HuH-7 (cell line): ENCODE measurements at places on chromosomes 3 and 15.

GRCh38 chr3:30502742-30503073 is 103.7 kb upstream of the TGFBR2 start:
- DNase-seq, result no peak

DNA sequence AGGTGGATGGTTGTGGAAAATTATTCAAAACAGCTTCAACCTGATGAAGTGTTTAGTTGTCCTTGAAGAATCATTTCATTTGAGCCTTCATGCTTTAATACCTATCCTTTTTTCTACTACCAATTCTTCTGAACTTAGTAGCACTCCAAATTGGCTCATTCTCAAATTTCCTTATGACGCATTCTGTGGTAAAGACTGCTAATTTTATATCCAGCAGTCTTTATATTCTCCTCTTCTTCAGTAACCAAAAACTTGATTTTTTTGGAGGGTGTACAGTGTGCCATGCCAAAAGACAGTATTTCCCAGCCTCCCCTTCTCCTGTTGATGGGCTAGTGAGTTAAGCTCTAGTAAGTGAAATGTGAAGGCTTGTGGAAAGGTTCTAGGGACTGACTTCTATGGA is 25.2 kb downstream of the CGNL1 start:
- no peak for DNase-seq

- DNase-seq, result no peak
Observed at GRCh38 chr3:133943031-133943535, 47.4 kb upstream of the RAB6B start.

DNA sequence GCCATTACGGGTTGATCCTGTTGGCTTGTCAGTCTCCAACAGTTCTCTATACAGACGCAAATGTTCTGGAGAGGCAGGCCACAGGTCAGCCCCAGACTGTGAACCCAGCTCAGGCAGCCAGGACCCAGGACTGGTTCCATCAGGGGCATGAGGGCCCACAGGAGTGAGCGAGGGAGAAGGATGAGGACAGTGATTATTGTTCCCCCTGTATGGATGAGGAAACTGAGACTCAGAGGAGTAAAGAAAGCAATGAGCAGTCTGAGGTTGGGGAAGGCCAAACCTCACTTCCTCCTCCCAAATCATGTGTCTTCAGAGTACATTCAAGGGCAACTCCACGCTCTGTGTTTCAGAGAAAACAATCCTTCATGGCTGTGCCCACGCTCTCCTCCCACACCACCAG is 121.9 kb downstream of the RPLP1 start:
- no peak for DNase-seq

DNA sequence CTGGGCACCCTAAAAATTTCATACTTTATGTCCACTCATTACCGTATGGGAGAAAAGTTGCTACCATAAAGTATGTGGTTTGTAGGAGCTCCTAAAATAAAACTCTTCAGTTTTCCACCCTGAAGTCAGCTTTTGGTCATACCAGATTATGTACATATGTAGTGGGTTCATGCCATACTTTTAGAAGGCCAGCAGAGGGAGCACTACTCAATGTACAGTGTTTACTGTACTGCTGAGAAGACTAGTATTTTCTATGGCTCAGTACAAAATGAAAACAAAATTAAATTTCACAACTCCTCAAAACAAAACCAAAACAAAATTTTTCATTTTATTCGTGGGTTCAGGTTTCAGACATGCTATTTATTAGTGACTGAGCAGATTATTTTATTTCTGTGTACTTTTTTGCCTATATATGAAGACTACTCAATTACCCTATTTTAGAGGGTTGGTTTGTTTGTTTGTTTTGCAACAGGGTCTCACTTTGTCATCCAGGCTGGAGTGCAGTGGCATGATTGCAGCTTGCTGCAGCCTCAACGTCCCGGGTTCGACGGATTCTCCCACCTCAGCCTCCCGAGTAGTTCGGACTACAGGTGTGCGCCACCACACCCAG is 24.3 kb downstream of the NXPE3 start:
- DNase-seq, result peak; percentile 51
